ENCODE measurements at places on chromosomes 16 and 17.
A peak's percentile ranks its signal among the peaks of the same experiment; 100 is the strongest.

DNA sequence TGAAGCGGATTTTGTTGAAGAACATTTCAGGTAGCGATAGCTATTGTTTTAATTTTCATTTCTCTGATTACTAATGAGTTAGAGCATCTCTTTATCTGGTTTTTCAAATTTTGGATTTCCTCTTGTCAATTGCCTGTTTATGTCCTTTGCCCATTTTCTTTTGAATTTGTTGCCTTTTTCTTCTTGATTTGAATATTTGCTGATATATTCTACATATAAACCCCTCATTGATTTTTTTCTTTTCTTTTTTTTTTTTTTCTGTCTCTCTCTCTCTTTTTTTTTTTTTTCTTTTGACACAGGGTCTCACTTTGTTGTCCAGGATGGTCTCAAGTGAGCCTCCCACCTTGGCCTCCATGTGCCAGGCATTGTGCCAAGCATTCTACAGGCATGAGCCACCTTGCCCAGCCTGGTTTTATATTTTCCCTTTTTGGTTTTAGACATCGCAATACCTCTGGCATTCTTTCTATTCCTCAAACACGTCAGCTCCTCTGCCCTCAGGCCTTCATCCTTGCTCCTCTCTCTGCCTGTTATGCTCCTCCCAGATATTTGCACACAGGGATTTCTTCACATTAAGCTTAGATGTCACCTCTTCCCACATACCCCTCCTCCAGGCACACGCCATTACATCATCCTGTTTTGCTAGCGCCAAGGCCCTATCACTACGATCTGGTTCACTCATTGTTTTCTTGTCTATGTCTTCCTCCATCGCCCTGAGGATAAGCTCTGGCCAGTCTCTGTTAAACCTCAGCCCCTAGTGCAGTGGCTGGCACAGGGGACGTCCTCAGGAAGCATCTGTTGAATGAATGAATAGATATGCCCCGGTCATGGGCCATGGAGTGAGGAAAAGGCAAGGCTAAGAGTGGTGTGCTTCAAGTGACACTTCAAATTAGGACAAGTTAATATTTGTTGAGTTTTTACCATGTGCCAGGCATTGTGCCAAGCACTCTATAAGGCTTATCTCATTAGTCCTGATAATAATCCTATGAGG lies 8.6 kb downstream of the SARM1 start:
- peak; percentile 35 for DNase-seq

- DNase-seq: no peak
Observed at GRCh38 chr16:28845761-28846079, 428 bp downstream of the TUFM start.

DNA sequence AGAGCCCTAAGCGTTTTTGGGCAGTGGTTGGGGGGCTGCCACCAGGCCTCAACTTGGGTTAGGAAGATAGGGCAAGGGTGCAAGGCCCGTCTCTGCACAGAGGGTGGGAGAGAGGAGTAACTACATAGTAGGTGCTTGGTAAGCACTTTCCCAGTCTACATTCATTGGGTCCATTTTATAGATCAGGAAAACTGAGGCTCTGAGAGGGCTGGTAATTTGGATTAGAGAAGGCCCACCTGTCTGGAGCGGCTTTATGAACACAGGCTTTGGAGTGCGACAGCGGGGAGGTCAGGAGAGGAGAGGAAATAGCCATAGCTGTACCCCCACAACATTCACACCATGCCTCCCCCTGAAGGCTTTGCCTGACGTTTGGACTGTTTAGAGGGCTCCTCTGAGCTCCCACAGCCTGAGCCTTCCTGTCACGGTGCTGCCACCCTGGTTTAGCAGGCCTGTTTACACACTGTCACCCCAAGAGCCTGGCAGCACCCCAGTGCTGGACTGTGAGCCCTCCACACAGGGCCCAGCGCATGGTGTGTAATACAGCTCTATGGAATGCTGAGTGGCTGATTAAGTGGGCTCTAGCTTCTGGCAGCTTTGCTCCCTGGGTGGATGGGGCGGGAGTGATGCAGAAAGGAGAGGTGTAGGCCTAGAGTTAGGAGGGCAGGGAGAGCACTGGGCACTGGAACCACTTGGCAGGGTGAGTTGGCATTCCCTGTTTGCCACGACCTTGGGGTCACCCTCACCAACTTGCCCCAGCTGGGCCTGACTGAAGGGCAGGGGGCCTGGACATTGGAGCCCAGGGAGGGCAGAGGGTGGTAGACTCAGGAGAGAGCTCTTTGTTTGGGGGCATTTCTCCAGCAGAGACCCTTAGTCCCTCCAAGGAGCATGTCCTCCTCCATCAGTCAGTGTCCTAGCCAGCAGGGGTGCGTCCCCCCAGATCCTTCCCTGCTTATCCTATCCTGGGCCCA lies 73.7 kb downstream of the RAI1 start:
- no peak for DNase-seq

DNA sequence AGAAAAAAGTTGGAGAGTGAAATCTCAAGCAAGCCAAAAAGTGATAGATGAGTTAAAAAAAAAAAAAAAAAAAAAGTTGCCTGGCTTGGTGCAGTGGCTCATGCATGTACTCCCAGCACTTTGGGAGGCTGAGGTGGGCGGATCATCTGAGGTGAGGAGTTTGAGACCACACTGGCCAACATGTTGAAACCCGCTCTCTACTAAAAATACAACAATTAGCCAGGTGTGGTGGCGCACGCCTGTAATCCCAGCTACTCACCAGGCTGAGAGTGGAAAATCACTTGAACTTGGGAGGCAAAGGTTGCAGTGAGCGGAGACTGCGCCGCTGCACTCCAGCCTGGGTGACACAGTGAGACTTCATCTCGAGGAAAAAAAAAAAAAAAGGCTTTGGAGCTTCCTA lies 668.8 kb downstream of the WWOX start:
- DNase-seq: no peak

DNA sequence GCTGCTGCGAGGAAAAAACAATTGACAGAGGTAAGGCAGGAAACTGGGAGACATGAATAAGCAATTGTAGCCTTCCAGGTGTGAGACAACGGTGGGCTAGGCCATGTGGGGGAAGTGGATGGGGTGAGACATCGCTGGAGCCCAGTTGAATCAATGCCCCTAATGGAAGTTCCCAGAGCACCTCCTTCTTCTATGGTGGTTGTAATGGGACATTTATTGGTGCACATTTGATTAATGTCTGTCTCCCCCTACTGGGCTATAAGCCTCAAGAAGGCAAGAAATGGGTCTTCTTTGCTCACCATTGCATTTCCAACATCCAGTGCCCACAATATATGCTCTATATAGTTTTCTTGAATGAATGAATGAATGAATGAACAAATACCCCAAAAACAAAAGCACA lies 22.7 kb upstream of the CD300E start:
- no peak for DNase-seq

GRCh38 chr16:81842564-81843242 lies 63.6 kb downstream of the PLCG2 start:
- DNase-seq: no peak

- peak; percentile 59 for DNase-seq
Observed at GRCh38 chr17:2122641-2123302, 67.9 kb downstream of the HIC1 start.

GRCh38 chr17:74466111-74466827 lies at the start of gene CD300A:
TSS of gene CD300A (plus strand) at chr17:74466634. CDS start at chr17:74466704, 70 bp downstream.
- no peak for DNase-seq

Data from fibroblast of skin of right biceps (primary cell).